ENCODE measurements at places on chromosomes 5 and 9.

DNA sequence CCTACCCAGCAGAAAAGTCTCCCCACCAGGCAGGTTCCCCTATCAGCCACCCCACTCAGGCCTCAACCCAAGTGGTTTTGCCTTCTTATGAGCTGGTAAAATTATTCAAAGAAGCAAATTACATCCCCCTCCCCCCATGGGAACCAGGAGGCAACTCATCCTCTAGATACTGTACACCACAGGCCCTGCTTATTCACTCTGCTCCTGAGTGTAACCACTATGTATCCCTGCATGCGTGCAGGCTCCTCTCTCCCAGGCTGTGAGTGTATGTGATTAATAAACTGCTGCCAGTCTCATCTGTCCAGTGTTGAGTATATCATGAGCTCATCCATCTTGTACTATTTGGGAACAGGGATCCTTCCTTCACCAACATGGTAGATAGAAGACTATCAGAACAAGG lies 8.6 kb downstream of the KCTD16 start:
- DNase-seq: no peak

DNA sequence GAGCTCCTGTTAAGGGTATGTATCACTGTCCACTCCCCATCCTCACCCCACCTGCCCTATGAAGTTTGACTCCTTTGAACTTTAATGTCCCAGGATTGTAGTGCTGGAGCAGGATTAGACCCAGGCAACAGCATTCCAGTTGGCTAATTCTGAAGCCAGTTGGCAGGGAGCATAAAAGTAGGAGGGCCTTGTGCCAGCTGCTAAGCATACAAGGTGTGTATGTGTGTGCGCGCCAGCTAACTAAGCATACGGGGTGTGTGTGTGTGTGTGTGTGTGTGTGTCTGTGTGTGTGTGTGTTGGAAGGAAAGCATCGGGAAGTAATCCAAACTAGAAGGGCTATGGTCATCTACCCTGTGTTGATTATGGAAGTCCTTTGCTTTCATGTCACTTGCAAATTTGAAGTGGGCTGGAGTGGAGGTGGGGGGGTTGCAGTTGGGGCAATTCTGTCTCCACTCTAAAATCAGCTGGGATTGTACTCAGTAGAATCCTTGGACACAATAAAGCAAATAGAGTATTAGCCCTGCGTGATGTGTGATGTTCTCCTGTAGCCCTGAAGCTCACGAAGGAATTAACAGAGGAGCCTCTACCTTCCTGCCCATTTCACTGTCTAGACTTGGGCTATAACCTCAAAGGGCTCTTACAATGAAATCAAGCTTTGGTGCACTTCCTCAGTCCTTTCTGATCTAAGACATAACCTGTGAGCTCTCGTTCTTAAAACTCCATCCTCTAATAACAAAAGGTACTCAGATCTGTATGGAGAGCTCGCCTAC lies 26.9 kb downstream of the HMGCR start:
- DNase-seq: no peak

- peak; percentile 12 for DNase-seq
Observed at GRCh38 chr9:122239722-122240121, 11.0 kb upstream of the LHX6 start.

- peak; percentile 56 for DNase-seq
Observed at GRCh38 chr5:89878140-89879132, 531.1 kb downstream of the CETN3 start.

DNA sequence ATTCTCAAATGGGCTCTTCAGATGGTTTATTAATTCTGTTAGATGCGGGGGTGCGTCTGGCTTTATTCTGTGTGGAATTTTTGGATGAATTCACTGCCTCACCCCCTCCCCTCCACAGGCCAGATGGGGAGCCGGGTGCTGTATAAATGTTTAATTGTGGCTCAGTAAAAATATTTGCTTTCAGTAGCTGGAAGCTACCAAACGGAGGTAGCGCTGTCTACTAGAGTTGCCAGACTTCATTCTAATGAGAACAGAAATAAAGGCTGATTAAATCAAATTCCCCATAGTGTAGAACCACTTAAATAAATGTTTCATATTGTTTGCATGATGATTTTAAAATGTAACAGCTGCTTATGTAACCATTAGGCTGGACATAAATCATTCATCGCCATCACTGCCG lies 34.5 kb upstream of the KCNMB1 start:
- DNase-seq: no peak

DNA sequence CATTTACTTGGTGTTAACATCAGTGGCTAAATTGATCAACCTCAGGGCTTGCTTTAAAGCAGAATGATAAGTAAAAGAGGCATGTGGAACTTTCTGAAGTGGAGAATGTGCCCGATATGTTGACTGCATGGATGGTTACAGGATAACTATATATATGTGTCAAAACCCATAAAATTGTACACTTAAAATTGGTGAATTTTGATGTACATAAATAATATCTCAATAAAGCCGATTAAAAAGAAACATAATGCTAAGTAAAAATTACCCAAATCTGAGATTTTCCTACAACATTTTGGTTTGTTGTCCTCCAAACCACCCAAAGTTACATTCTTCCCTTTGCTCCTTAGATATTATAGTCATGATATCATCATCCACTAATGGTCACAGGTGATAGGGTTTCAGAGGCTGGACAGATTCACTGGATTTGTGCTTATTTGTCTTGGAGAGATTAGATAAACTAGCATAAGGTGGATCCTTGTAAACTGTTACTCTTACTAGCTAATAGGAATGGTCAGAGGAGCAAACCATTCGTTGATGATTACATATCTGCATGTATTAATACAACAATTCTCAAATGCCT lies 119.7 kb upstream of the RPS23 start:
- DNase-seq: no peak

DNA sequence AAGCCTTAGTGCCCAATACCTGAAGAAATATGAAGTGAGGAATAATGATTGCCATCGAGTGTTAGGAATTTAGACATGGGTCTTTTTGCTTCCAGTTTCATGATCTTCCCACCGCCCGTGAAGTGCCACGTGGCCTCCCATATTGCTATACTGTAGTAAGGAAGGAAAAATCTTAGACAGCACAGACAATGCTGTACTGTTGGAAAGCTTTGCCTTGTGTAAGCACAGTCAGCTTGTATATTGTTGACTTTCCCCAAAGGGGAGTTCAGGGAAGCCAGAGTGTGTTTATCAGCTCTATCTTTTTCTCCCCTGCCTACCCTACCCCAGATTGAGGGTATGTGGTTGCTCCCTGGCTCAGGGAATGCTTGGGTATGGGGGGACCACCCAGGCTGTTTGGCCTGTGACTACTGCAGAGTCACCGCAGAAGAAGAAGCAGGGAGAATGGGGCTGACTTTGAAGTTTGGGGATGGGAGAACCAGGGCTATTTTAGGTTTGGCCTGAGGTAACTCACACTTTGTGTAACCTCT lies 161.8 kb upstream of the MEF2C start:
- no peak for DNase-seq
